ENCODE measurements at places on chromosomes 5 and 9. TPM values are rescaled to one million over a fixed set of nuclear protein-coding genes. Genes with fewer than 3 reads are reported as not detected.

- H3K27ac ChIP-seq = no peak overlapping the region
- no peaks in the 10 kb centered on the region for H3K4me1 ChIP-seq
- no peak overlapping the region for H3K4me3 ChIP-seq
- DNase-seq = no peak
- no peaks in the 10 kb centered on the region for H3K27me3 ChIP-seq
Observed at GRCh38 chr5:170056561-170057267, 49.0 kb upstream of the FOXI1 start.

MARVELD2 gene
- 1.1 TPM for total RNA-seq

PCDHGA11 gene
- total RNA-seq = 0.20 TPM

DNA sequence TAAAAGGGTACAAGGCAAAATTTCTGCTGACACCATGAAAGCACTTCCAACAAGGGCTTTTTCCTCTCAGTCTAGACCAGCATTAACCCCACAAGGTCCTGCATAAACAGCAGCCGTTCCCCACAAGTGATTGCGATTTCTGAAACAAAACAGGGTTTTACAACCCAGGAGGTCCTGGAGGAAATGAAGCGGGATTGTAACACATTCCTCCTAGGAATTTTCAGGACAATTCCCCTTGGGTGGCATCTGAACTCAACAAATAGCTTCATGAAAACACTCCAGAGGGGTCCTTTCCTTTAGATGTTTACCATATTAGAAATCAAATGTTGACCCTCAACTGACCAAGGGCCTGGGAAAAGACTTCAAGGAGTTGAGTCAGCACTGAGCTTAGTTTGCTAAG lies 36.7 kb upstream of the SHC3 start:
- H3K4me1 ChIP-seq = no peaks in the 10 kb centered on the region
- H3K4me3 ChIP-seq = no peak overlapping the region
- no peak overlapping the region for H3K27ac ChIP-seq
- H3K36me3 ChIP-seq = no peaks in the 10 kb centered on the region

OCLN gene
- total RNA-seq = 4.9 TPM

ORM1 gene
- not detected for total RNA-seq

DNA sequence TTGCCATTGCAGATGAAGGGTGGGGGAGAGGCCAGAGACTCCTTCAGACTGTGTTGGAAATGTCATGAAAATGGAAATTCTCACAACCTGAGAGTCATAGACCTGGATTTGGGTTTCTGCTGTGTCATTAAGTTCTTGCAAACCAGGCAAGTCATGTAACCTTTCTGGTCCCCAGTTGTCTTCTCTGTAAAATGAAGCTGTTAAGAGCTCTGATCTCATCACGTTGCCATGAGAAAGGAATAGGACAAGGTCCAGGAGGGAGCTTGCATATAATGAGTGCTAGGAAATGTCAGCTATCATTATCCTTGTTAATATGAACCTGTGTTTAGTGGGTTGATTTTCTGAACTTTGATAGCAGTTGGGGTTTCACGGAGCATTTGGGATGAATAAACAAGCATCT lies 59.1 kb downstream of the FGF1 start:
- H3K27ac ChIP-seq = no peak overlapping the region
- DNase-seq = no peak
- H3K4me1 ChIP-seq = no peaks in the 10 kb centered on the region

- no peak overlapping the region for H3K27ac ChIP-seq
- no peak for DNase-seq
- H3K4me1 ChIP-seq = no peaks in the 10 kb centered on the region
- no peak overlapping the region for H3K4me3 ChIP-seq
Observed at GRCh38 chr5:116880150-116880549, 305.5 kb upstream of the SEMA6A start.

DNA sequence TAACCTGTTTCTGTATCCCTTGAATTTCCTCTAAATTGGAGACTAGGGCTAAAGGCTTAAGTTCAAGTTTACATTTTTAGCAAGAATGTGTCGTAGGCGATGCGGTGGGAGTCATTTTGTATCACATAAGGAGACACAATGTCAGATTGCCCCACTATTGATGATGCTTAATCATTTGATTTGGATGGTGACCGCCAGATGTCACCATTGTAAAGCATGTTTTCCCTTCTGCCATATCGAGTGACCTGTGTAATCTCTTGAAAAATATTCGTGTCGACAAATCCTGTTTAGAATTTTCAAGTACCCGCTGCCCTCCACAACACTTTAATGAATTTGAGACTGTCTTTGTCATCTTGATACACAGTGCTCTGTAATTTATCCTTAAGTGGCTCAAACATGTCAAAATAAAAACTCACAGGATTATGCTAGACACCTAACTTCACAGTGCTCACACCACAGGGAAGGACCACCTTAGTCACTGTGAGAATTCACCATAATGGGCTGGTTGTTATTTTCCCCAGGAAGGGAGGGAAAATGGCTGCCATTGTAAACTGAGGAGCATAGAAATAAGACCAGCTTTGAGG lies 34.5 kb upstream of the SLC46A2 start:
- H3K4me3 ChIP-seq = no peak overlapping the region
- H3K27ac ChIP-seq = no peak overlapping the region
- no peaks in the 10 kb centered on the region for H3K4me1 ChIP-seq
- H3K36me3 ChIP-seq = no peaks in the 10 kb centered on the region

- no peaks in the 10 kb centered on the region for H3K27me3 ChIP-seq
- no peak overlapping the region for H3K4me3 ChIP-seq
- H3K4me1 ChIP-seq = no peaks in the 10 kb centered on the region
- DNase-seq = no peak
- no peak overlapping the region for H3K27ac ChIP-seq
Observed at GRCh38 chr9:120767451-120767850, 25.8 kb downstream of the FBXW2 start.
